ENCODE measurements at places on chromosomes 6 and 20. TPM values are rescaled to one million over a fixed set of nuclear protein-coding genes. Genes with fewer than 3 reads are reported as not detected.
A peak's percentile ranks its signal among the peaks of the same experiment; 100 is the strongest.

DNA sequence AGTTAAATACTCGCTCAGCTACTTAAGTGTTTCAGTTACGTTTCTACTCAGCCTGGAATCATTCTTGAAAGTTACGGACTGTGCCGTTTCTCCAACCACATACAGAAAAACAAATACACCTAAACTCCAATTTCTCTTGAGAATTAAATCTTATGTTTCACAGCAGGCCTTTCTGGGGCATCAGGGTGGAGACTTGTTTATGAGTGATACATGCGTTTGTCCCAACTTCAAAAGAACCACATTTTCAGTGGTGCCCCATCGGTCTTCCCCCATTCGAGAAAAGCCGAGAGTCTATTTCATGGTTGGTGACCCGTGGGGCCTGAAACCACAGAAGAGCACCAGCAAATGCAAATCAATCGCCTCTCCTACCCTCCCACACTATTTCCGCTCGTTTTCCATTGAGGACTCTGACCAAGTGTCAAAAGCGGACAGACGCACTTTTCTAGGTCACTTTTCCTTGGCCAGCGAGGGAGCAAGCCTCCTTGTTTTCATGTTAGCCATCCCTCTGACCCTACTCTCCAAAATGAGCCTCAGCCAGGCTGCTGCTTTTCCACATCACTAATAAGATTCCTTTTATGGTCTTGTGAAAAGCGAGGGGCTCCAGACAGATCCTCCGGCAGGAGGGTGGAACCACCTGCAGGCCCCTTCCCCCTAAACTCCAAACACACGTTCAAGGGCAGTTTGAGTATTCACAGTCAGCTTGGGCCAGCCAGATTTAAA, 3.1 kb downstream of the JAG1 start:
- no peak for DNase-seq

SNX21 gene
- polyA plus RNA-seq = 2.2 TPM

GRCh38 chr20:21615617-21616080, 89.8 kb upstream of the PAX1 start:
- peak; percentile 16 for DNase-seq

DNA sequence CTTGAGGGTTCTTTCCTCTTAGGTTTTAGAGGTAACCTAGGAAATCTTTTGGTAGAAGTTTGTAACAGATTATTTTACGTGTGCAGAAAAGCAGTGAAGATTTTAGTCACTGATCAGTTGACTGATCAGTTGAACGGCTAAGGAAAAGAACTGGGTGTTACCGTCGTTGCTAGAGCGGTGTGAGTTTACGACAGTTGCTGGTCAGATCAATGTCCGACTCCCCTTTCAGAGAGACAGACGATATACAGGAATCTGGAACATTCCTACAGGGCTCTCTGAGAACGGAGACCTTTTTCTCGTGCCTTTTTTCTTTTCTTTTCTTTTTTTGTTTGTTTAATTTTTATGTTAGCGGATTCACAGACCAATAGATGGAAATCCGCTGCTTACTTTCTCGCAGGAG, 132.1 kb upstream of the ZNF184 start:
- peak; percentile 21 for DNase-seq

DNA sequence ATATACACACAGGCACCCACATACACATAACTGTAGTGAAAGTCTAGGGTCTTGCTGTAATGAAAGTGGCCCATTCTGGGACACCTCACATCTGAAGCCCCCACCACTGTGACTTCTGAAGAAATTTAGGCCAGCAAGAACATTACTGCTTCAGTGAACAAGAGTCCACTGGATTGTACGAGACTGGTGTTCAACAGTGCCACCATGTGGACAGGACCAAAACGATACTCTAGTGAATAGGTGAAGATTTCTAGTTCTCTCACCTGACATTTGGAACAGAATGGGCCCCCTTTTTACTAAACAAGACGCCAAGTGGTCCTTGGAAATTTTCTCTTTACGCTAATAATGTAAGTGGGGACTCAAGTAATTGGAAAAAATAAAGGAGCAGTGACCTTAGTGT, 156.9 kb downstream of the MAFB start:
- DNase-seq = no peak

CDSN gene
- polyA plus RNA-seq = not detected

BMP5 gene
- polyA plus RNA-seq = not detected
